ENCODE measurements at places on chromosomes 7 and 10.

GRCh38 chr7:1677206-1678080 is 7.4 kb downstream of the ELFN1 start:
- DNase-seq, result no peak

DNA sequence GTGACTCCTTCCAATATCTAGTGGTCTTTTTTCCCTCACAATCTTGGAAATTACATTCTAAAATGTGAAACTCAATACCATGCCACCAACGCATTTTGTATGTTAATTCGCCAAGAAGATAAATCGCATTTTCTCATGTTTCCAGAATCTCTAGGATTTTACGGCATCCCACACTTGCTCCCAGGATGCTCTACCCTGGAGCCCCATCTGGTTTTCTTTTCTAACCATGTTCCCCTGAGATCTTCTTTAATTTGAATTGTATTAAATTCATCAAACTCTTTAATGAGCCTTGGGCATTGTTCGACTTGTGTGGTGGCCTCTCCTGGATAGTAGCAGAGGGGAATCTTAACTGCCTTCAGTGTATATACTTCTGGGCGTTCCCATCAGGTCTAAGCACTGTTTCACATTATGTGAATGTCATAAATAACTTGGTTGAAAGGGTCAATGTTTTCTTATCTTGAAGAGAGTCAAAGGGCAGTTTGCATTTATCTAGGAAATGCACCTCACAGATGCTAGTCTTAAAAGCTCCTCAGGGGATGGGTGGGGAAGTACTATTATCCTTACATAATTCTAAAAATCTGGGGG is 169.1 kb upstream of the MEOX2 start:
- DNase-seq, result no peak

- peak; percentile 80 for DNase-seq
Measured at GRCh38 chr10:101441541-101442455, 87.8 kb downstream of the BTRC start.

DNA sequence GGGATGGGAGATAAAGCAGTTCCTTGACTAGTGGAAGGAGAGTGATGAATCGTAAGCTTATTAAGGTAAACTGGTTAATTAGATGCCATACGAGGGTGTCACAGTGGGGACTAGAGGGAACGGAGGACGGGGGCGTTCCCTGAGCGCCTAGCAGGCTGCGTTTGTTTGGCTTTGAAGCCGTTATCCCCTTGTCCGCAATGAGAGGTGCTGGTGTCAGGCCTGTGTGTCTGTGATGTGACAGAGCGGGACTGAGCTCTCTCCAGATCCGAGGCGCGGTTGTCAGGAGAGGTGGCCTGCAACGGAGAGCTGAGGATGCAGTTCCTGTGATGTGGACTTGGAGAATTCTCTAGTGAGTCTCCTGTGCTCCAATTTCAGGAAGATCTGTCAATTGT is 60.0 kb upstream of the PRPS1L1 start:
- peak; percentile 65 for DNase-seq

- DNase-seq, result no peak
Measured at GRCh38 chr10:45197816-45198485, 117.5 kb downstream of the OR13A1 start.

- no peak for DNase-seq
Measured at GRCh38 chr10:96700374-96701099, 19.8 kb downstream of the PIK3AP1 start.

DNA sequence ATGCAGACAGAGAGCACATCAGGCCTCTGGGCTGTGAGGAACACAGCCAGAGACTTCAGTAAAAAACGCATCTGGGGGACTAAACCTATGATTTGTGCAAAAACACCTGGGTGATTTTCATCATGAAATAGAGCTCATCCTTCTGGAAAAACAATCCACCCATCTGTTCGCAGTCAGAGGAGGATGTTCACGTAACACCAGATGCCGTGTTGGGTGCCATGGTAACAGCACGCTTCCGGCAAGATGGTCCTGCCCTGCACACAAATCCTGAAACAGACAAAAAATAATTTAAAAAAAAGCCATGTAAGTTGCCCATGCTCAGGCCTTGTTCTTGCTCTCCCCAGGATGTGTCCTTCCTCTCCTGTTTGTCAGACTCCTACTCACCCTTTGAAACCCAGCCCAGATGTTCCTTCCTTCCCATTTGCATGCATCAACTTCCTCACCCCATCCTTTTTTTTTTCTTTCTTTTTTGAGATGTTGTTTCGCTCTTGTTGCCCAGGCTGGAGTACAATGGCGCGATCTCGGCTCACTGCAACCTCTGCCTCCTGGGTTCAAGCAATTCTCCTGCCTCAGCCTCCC is 28.3 kb upstream of the GNA12 start:
- DNase-seq, result no peak

GRCh38 chr10:31374146-31374696 is 55.2 kb downstream of the ZEB1 start:
- no peak for DNase-seq

- no peak for DNase-seq
Measured at GRCh38 chr10:122445904-122446303, 8.5 kb upstream of the ARMS2 start.

GRCh38 chr10:789831-790701 is 100.6 kb upstream of the DIP2C start:
- DNase-seq, result peak; percentile 63

DNA sequence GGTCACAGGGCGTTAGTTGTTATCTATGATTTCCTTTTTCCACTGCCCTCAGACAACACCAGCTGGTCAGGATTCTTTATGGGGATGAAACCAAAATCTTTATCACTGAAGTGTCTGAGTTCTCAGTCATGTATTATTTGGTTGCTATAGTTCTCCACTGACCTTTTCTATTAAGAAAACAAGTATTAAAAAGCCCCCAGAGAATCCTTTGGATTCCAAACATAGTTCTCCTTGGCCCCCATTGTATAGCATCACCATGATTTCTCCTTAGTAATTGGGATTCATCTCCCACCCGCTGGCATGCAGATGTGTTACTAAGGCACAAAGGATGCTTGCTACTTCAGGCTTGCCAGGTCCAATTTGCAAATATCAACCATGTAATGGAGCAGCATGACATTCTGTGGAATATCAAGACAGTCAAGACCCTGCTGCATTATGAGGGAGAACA is 94.3 kb downstream of the IQUB start:
- DNase-seq, result peak; percentile 67

GRCh38 chr7:70374772-70375533 is 757.0 kb upstream of the GALNT17 start:
- DNase-seq, result no peak
